ENCODE measurements at places on chromosomes 12 and 14. TPM values are rescaled to one million over a fixed set of nuclear protein-coding genes. Genes with fewer than 3 reads are reported as not detected.

Gene MARS1
- 68.6 TPM for total RNA-seq

Gene ARMH4
- total RNA-seq, result 25.7 TPM

Gene CERS5
- 74.9 TPM for total RNA-seq

DNA sequence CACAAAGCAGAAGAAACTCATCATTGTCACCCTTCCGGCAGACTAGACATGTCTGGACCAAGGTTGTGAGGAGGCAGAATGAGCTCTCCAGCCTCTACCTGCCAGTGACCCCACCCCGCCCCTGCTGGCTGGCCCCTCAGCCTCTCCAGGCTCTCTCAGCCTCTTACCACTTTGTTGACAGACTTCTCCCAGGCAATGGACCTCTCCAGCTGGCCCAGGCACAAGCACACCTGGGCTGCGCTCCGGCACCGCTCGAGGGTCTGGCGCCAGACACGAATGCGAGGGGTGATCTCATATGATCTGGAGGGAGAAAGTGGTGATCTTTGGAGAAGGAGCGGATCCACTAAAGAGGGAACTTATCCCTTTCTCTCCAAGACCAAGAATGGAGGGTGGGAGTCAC is 30.3 kb downstream of the BAZ2A start:
- no peak overlapping the region for H3K4me3 ChIP-seq
- peaks cover 78% of the 10 kb centered on the region for H3K36me3 ChIP-seq
- no peak for DNase-seq
- no peaks in the 10 kb centered on the region for H3K27me3 ChIP-seq

DNA sequence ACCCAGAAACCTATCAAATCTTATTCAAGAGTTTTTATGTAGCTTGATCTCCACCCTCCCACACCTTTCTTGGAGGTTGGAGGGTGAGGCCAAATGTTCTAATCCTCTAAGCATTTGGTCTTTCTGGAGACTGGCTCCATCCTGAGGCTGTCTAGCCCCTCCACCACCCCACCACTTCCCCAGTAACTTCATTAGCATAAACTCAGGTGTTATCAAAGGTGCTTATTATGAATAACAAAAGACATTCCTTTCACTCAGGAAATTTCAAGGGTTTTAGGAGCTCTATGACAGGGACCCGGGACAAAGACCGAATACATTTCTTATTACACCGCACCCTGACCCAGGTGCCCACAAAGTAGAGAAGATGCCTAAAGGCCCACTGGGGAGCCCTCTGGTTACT is 2.8 kb upstream of the TMEM229B start:
- H3K4me3 ChIP-seq, result no peak overlapping the region
- H3K27me3 ChIP-seq, result no peaks in the 10 kb centered on the region
- no peak overlapping the region for H3K27ac ChIP-seq
- peaks cover 11% of the 10 kb centered on the region for H3K36me3 ChIP-seq
- DNase-seq, result no peak

DNA sequence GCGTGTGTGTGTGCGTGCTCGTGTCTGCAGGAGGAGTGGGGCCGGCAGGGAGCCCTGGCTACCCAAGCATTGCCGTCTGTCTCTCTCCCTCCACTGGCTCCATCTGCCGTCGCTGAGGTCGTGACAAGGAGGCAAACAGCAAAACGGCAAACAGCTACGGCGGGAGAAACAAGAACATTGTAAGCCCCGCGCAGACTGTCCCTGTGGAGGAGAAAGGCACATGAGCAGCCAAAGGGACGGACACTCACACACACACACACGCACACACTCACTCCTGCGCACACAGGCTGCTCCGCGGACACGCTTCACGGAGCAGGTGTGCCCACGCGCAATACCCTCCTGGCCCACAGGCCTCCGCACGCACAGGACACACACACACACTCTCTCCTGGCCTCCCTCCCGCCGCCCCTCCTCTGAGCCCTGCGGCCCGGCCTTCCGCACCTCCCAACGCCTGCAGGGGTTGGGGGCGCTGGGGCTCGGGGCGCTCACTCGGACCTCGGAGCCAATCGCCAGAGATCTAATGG is 905 bp downstream of the CISTR start:
- peak overlapping the region; percentile 76 for H3K27ac ChIP-seq
- DNase-seq, result peak; percentile 92
- peaks cover 73% of the 10 kb centered on the region for H3K27me3 ChIP-seq
- H3K4me1 ChIP-seq, result peaks cover 69% of the 10 kb centered on the region
- no peaks in the 10 kb centered on the region for H3K36me3 ChIP-seq

Gene GALNT16
- total RNA-seq, result 20.4 TPM

Gene GPN3
- 19.1 TPM for total RNA-seq

- H3K4me3 ChIP-seq, result no peak overlapping the region
- no peaks in the 10 kb centered on the region for H3K27me3 ChIP-seq
- H3K36me3 ChIP-seq, result no peaks in the 10 kb centered on the region
Observed at GRCh38 chr14:71555654-71556559, 376.3 kb upstream of the RGS6 start.

DNA sequence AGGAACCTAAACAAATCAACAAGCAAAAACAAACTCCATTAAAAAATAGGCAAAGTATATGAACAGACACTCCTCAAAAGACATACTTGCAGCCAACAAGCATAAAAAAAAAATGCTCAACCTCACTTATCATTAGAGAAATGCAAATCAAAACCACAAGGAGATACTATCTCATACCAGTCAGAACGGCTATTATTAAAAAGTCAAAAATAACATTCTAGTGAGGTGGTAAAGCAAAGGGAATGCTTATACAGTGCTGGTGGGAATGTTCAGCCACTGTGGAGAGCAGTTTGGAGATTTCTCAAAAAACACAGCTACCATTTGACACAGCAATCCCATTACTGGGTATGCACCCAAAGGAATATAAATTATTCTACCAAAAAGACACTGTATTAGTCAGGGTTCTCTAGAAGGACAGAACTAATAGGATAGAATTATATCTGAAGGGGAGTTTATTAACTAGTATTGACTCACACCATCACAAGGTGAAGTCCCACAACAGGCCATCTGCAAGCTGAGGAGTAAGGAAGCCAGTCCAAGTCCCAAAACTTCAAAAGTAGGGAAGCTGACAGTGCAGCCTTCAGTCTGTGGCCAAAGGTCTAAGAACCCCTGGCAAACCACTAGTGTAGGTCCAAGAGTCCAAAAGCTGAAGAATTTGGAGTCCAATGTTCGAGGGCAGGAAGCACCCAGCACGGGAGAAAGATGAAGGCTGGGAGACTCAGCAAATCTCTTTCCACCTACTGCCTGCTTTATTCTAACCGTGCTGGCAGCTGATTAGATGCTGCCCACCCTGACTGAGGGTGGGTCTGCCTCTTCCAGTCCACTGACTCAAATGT is 101.6 kb upstream of the KRAS start:
- H3K27ac ChIP-seq, result no peak overlapping the region
- H3K27me3 ChIP-seq, result no peaks in the 10 kb centered on the region
- no peak overlapping the region for H3K4me3 ChIP-seq
- no peak for DNase-seq
- H3K36me3 ChIP-seq, result no peaks in the 10 kb centered on the region

- H3K36me3 ChIP-seq, result no peaks in the 10 kb centered on the region
- H3K4me1 ChIP-seq, result no peaks in the 10 kb centered on the region
- no peak overlapping the region for H3K4me3 ChIP-seq
- H3K27ac ChIP-seq, result no peak overlapping the region
Observed at GRCh38 chr14:75322746-75323145, 44.1 kb downstream of the FOS start.

DNA sequence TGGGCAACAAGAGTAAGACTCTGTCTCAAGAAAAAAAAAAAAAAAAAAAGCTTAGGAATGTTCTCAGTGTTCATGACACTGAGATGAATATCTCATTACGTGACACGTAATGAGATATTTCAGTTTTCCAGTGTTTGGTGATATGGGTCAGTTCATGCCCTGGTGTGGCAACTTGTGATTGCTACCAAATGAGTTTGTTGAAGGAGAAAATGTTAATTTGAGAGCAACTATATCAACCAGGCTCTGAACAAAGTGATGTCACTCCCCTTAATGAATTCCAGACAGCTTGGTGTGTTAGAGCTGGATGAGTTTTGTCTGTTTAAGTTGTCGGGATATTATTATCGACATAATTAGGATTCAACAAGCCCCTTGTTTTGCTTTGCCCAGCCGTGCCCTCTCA is 211.7 kb downstream of the DPF3 start:
- no peak for DNase-seq
- H3K36me3 ChIP-seq, result no peaks in the 10 kb centered on the region
- H3K4me1 ChIP-seq, result peaks cover 23% of the 10 kb centered on the region
- H3K4me3 ChIP-seq, result no peak overlapping the region
- H3K27ac ChIP-seq, result no peak overlapping the region
- no peaks in the 10 kb centered on the region for H3K27me3 ChIP-seq

DNA sequence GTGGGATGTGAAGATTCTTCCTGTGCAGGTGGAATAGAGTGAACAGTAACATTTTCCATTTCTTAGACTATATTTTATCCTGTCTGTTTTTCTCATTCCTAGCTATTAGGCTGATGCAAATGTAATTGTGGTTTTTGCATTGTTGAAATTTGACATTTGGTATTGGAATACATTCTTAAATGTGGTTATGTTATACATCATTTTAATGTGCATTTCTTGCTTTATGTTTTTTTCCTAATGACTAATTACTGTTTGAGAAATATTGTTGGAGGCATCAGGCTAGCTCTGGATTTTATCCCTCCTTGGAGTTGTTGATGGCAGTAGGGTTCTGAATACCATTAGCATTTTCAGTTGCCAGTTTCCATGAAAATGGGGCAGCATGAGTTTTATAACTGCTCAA is 75.9 kb upstream of the GNG2 start:
- H3K27ac ChIP-seq, result no peak overlapping the region
- H3K4me1 ChIP-seq, result peaks cover 3% of the 10 kb centered on the region
- no peaks in the 10 kb centered on the region for H3K36me3 ChIP-seq

DNA sequence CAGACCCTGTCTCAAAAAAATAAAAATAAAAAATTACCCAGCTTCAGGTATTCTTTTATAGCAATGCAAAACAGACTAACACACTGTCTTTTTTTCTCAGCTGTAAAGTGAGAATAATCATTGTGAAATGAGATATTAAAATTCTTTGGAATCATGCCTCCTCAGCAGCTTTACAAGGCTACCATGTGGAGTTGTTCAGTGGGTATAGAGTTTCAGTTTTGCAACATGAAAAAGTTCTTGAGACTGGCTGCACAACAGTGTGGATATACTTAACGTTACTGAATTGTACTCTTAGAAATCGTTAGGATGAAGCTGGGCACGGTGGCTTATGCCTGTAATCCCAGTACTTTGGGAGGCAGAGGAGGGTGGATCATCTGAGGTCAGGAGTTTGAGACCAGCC is 15.7 kb upstream of the MAPKAPK5 start:
- no peak overlapping the region for H3K27ac ChIP-seq
- no peaks in the 10 kb centered on the region for H3K36me3 ChIP-seq
- H3K27me3 ChIP-seq, result no peaks in the 10 kb centered on the region
- H3K4me3 ChIP-seq, result no peak overlapping the region
- no peak for DNase-seq

Gene OAS2
- total RNA-seq, result 4.9 TPM

Gene MARK3
- 112 TPM for total RNA-seq

Gene CLEC1B
- 0.69 TPM for total RNA-seq

GRCh38 chr12:11756022-11756421 is 106.5 kb downstream of the ETV6 start:
- peaks cover 17% of the 10 kb centered on the region for H3K4me1 ChIP-seq
- H3K27ac ChIP-seq, result no peak overlapping the region
- no peaks in the 10 kb centered on the region for H3K36me3 ChIP-seq
- no peak overlapping the region for H3K4me3 ChIP-seq
- no peaks in the 10 kb centered on the region for H3K27me3 ChIP-seq

- H3K27ac ChIP-seq, result no peak overlapping the region
- DNase-seq, result no peak
- H3K36me3 ChIP-seq, result no peaks in the 10 kb centered on the region
- H3K27me3 ChIP-seq, result no peaks in the 10 kb centered on the region
- H3K4me3 ChIP-seq, result no peak overlapping the region
Observed at GRCh38 chr14:34120185-34120977, 169.5 kb upstream of the EGLN3 start.

DNA sequence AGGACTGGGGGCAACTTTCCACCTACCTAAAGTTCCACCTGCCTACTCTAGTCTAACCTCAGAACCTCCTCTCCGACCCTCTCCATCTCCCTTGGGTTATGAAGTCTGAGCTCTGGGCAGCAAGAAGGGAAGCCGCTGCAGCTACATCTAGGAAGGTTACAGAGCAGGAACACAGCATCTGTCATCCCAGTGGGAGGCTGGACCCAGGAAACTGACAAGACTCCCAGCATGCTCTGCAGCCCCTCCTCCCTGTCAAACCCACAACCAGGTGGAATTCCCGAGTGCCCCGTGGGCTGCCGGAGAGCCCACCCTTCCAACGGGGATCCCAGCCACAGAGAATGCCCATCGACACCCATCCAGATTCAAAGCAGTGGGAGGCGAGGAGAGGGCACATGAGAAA is 2.1 kb downstream of the TESC start:
- peaks cover 21% of the 10 kb centered on the region for H3K4me1 ChIP-seq
- peaks cover 50% of the 10 kb centered on the region for H3K27me3 ChIP-seq
- no peak for DNase-seq
- H3K27ac ChIP-seq, result no peak overlapping the region
- peaks cover 3% of the 10 kb centered on the region for H3K36me3 ChIP-seq
- no peak overlapping the region for H3K4me3 ChIP-seq

DNA sequence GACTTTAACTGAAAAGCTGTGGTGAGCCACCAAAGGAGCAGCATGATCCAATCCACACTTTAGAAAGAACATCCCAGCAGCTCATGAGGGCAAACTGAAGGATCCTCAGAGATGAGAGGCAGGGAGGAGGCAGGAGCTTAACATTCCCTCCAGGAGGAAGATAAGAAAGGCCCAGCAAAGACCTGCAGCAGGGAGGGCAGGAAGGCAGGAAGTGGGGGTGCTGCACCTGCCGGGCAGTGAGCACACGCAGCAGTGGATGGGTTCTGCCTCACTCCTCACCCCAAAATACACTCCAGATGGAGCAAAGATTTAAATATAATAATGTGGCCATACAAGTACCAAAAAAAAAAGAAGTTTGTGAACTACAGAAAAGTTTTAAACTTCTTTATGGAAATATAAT is 48.4 kb downstream of the GCH1 start:
- no peak overlapping the region for H3K4me3 ChIP-seq
- H3K36me3 ChIP-seq, result no peaks in the 10 kb centered on the region
- no peaks in the 10 kb centered on the region for H3K4me1 ChIP-seq
- H3K27ac ChIP-seq, result no peak overlapping the region
- no peak for DNase-seq
- H3K27me3 ChIP-seq, result no peaks in the 10 kb centered on the region

Gene TAS2R8
- 0.11 TPM for total RNA-seq

Gene PYGL
- 33.9 TPM for total RNA-seq

DNA sequence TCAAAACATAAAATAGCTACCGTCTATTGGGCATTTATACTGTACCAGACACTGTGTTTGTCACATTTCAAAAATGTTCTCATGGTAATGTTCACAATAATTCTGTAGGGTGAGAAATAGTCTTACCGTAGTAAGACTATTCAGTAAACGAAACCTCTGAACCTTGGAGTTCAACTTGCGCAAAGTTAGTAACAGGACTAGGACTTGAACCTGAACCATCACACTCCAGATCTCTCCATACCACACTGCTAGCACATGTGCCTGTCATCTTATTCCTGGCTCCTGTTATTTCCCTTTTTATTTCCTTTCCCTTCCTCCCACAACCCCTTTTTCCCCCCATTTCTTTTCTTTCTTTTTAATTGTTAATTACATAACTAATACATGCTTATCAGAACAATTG is 65.4 kb downstream of the PLEKHA5 start:
- no peak overlapping the region for H3K4me3 ChIP-seq
- H3K4me1 ChIP-seq, result no peaks in the 10 kb centered on the region
- DNase-seq, result no peak
- H3K36me3 ChIP-seq, result no peaks in the 10 kb centered on the region
- no peaks in the 10 kb centered on the region for H3K27me3 ChIP-seq

All from spinal cord (tissue), 10 donors.